ENCODE measurements at places on chromosomes 1 and 21. TPM values are rescaled to one million over a fixed set of nuclear protein-coding genes. Genes with fewer than 3 reads are reported as not detected.

- no peaks in the 10 kb centered on the region for H3K36me3 ChIP-seq
- peaks cover 10% of the 10 kb centered on the region for H3K4me1 ChIP-seq
- H3K4me3 ChIP-seq, result no peak overlapping the region
- H3K27me3 ChIP-seq, result no peaks in the 10 kb centered on the region
- no peak for DNase-seq
Measured at GRCh38 chr1:91533361-91534024, 32.8 kb downstream of the CDC7 start.

- H3K4me3 ChIP-seq, result no peak overlapping the region
Measured at GRCh38 chr21:41933313-41934079, 20.3 kb downstream of the C2CD2 start.

- H3K36me3 ChIP-seq, result peaks cover 65% of the 10 kb centered on the region
- no peaks in the 10 kb centered on the region for H3K4me1 ChIP-seq
- no peak overlapping the region for H3K4me3 ChIP-seq
- no peak for DNase-seq
- no peak overlapping the region for H3K27ac ChIP-seq
Measured at GRCh38 chr1:233168384-233168783, 127.1 kb downstream of the PCNX2 start.

GRCh38 chr1:33442141-33442540, 11.2 kb upstream of the PHC2 start:
- no peaks in the 10 kb centered on the region for H3K36me3 ChIP-seq
- H3K27me3 ChIP-seq, result peaks cover 13% of the 10 kb centered on the region
- DNase-seq, result no peak
- H3K27ac ChIP-seq, result no peak overlapping the region
- H3K4me3 ChIP-seq, result no peak overlapping the region

GRCh38 chr1:228283043-228283371, 75.2 kb downstream of the OBSCN start:
- H3K27ac ChIP-seq, result no peak overlapping the region
- H3K27me3 ChIP-seq, result no peaks in the 10 kb centered on the region
- H3K4me3 ChIP-seq, result no peak overlapping the region
- no peaks in the 10 kb centered on the region for H3K4me1 ChIP-seq
- H3K36me3 ChIP-seq, result peaks cover 22% of the 10 kb centered on the region

- H3K27ac ChIP-seq, result no peak overlapping the region
- DNase-seq, result no peak
- peaks cover 8% of the 10 kb centered on the region for H3K36me3 ChIP-seq
- 0 out of 2 replicates have a peak, but pooled peaks cover 4% of the 10 kb centered on the region for H3K4me1 ChIP-seq
- H3K27me3 ChIP-seq, result no peaks in the 10 kb centered on the region
Measured at GRCh38 chr1:117846674-117847425, 82.6 kb downstream of the GDAP2 start.

GRCh38 chr1:239778208-239778813, 313.4 kb upstream of the FMN2 start:
- H3K27me3 ChIP-seq, result no peaks in the 10 kb centered on the region
- peaks cover 6% of the 10 kb centered on the region for H3K36me3 ChIP-seq
- no peak overlapping the region for H3K27ac ChIP-seq
- no peak overlapping the region for H3K4me3 ChIP-seq

GRCh38 chr1:34896612-34897011, 32.8 kb downstream of the DLGAP3 start:
- H3K4me1 ChIP-seq, result no peaks in the 10 kb centered on the region
- no peak for DNase-seq
- no peak overlapping the region for H3K27ac ChIP-seq
- peaks cover 12% of the 10 kb centered on the region for H3K27me3 ChIP-seq
- peaks cover 9% of the 10 kb centered on the region for H3K36me3 ChIP-seq
- H3K4me3 ChIP-seq, result no peak overlapping the region

DNA sequence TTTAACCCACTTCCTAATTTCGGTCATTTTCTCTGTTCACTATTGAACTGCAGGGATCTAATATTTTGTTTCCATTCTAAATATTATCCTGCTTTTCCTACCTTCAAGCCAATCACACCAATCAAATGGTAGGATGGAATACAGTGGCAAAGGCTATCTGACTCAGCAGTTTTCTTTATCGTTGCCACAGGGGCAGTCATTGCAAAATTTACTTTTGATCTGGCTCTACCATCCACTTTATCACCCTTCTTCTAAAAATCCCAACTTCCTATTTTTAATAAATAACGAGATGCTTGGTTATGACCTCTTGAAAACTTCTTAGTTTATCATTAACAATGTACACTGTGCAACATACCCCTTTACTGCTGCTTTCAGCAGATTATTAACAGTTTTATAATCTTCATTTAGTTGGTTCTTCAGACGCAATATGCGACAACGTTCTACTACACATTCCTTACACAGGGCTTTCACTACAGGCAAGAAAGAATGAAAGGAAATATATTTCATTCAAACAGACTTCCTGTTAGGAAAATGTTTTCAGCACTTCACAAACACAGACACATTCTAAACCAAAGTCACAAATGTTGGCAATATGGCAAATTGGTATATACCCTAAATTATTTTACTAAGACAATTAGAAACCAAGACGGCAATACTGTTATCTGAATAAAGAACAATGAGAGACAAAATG, 52.3 kb upstream of the RAP1GAP start:
- no peaks in the 10 kb centered on the region for H3K4me1 ChIP-seq
- no peak for DNase-seq
- peak overlapping the region; percentile 22 for H3K27ac ChIP-seq
- no peak overlapping the region for H3K4me3 ChIP-seq
- peaks cover 47% of the 10 kb centered on the region for H3K36me3 ChIP-seq

GRCh38 chr1:89361681-89362080, 2.2 kb upstream of the GBP6 start:
- H3K27me3 ChIP-seq, result no peaks in the 10 kb centered on the region
- no peak overlapping the region for H3K4me3 ChIP-seq
- H3K27ac ChIP-seq, result no peak overlapping the region
- H3K4me1 ChIP-seq, result peaks cover 40% of the 10 kb centered on the region
- DNase-seq, result peak; percentile 40

DNA sequence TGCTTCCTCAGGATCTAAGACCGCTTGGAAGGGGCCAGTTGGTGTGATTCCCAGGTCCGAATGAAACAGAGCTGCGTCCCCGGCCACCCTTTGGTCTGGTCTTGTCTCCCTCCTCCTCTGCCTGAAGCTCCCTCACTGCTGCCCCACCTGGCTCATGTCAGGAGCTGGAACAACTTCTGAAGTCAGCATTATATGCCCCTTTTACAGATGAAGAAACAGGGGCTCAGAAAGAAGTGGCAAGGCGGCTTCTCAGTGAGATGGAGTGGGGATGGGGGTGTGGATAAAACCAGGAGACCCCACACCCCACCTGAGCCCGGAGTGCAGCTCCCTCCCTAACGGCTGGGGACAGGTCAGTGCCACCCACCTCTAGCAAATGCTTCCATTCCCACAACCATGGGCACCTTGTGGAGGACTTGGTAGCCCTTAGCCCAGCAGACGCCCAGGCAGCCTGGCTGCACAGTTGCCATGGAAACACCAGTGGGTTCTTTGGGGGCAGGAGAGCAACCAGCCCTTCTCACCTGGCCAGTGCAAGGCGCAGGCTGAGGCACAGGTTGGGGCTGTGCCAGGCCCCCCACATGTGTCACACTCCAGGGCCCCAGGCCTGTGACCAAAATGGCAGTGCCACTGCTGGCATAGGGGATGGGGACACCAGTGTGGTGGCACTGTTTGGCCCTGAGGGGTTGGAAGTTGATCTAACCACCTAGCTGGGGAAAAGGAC, 31.9 kb upstream of the ECE1 start:
- no peaks in the 10 kb centered on the region for H3K36me3 ChIP-seq
- peak overlapping the region; percentile 78 for H3K27ac ChIP-seq
- H3K27me3 ChIP-seq, result no peaks in the 10 kb centered on the region
- peaks cover 97% of the 10 kb centered on the region for H3K4me1 ChIP-seq

- H3K27ac ChIP-seq, result no peak overlapping the region
- H3K36me3 ChIP-seq, result no peaks in the 10 kb centered on the region
- H3K27me3 ChIP-seq, result peaks cover 21% of the 10 kb centered on the region
- H3K4me1 ChIP-seq, result peaks cover 41% of the 10 kb centered on the region
- no peak overlapping the region for H3K4me3 ChIP-seq
Measured at GRCh38 chr1:23624440-23624839, 65.1 kb upstream of the ID3 start.

The CAPN8 gene
- not detected for total RNA-seq

The FMO1 gene
- not detected for total RNA-seq

The CELA3A gene
- 9.6 TPM for total RNA-seq

The PODN gene
- total RNA-seq, result 0.23 TPM

The OR2L13 gene
- not detected for total RNA-seq

The PRELP gene
- 0.18 TPM for total RNA-seq

The AMY1A gene
- total RNA-seq, result not detected

Data from WTC11 (cell line).